Epithelial cell of proximal tubule (primary cell): ENCODE measurements at places on chromosomes 2 and 18. TPM values are rescaled to one million over a fixed set of nuclear protein-coding genes. Genes with fewer than 3 reads are reported as not detected.

DNA sequence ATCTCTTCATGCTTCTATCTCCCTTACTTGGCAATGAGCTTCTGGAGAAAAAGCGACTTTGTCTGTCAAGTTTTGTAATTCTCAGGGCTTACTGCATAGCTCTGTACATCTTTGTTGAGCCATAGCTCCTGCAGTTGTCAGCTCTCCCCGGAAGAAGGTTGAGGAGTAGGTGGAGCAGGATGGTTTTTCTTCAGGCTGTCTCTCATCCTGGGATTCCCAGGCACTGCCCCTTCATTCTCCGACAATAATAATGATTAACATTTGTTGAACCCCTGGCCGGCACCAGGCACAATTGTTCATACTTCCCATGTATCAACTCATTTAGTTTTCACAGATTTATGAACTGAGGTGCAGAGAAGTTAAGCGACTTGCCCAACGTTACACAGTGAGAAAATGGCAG, 23.5 kb upstream of the RHOB start:
- DNase-seq, result no peak

- no peak for DNase-seq
Observed at GRCh38 chr2:44974064-44974715, 32.7 kb downstream of the SIX3 start.

DNA sequence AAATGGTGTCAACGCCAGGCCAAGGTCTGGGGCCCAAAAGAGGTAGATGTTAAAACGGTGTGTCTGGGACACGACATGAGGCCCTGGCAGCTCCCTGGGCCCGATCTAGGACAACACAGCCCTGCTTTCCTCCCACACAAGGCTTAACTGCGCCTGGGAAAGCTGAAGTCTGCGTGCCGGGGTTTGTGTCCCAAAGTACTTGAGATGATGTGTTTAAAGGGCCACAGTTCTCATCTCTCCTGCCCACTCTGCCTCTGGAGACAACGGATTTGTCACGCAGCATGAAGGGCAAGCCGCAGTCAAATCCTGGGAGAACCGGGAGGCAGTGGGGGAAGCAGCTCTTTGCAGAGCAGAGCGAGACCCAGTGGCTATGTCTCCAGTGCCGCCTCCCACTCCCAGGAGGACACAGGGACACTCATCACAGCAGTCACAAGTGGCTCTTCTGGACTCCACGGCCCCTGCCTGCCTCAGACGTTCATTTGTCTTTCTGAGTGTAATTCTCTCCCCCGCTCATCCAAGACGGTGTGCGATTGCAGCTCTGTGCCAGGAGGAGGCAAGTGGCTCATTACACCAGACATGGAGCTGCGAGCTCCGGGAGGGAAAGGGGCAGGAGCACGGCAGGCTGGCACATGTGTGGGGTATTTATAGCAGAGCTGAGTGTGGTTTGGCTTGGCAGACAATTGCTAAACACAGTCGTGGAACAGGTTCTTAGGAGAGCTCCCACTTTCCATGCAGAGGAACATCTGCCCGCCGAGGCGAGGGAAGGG, 57.7 kb upstream of the SEMA4C start:
- DNase-seq, result no peak

DNA sequence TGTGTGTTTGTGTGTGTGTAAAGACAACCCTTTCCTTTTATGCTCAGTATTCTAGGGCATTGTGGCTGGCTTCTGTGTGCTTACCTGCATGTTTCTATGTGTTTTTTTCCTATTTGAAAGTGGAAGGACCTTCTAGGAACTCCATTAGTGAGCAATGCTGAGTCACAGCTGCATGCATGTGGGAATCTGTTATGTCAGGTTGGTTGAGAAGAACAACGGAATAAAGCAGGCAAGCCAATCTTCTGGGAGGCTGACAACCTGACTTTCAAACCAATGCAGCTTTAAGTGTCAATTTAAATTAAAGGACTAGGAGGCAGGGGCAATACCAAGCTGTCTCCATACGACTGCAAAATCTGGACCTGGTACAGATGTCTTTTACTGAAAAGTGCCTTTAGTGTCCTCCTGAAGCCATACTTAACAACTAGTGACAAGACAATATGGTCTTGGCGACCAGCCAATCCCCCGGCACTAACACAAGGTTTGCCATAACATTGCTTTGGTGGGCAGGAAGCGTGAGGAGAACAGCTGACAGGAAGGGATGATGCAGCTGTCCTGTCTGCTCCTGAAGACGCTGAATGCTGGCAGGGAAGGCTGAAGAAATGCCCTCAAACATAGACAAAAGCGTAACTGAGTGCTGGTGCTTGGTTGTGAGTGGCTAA, 514.7 kb upstream of the CDH7 start:
- DNase-seq, result peak; percentile 7

DNA sequence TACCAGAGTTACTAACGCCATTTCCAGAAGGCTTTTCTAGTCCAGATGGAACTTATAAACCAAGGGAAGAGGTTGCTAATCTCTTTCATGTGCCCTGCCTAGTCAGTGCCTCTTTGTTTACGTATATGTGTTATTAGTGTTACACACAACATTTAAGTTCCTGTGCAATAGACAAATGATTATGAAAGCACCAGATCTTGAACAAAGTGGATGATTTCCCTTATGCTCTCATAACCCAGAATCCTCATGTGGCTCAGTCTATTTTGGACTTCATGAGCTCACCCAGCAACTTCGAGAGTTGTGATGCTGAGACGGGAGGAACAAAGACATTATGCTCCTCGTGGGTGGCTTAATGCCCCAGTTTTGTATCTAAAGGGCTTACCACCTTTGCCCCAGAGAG, 214.4 kb upstream of the SP5 start:
- no peak for DNase-seq

DNA sequence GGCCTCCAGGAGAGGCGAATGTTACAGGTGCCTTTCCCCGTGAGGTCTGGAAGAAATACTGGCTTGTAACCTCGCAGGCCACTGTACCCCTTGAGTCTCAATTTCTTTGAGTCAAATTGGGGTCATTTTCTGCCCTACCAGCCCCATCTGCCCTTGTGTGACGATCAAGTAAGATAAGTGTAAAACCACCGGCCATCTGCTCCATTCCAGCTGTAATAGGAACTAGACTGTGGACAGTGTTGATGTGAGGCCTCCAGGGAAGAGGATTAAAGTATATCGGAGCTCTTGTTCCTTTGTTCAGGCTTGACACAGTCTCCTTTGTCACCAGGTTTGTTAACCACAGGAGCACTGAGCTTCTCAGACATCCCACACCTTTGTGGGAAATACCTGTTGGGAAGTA, 65.6 kb downstream of the MRPS9 start:
- DNase-seq, result no peak

DNA sequence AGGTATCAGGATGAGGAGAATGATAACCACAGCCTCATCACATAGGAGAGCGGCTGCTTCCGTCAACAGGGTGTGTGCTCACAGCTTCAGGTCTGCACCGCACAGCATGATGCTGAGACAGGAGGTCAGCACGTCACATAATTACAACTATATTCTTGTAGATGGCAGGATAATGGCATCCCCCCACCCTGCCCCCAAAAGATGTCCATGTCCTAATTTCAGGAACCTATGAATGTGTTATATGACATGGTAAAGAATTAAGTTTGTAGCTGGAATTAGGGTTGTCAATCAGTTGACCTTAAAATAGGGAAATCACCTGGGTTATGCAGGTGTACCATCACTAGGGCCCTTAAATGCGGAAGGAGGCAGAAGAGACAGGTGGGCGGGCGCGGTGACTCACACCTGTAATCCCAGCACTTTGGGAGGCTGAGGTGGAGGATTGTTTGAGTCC, 73.9 kb downstream of the ARL4C start:
- DNase-seq, result no peak

GRCh38 chr18:21444465-21445212, 155.9 kb downstream of the ESCO1 start:
- DNase-seq, result no peak

- no peak for DNase-seq
Observed at GRCh38 chr2:188380280-188380679, 88.6 kb downstream of the GULP1 start.

- no peak for DNase-seq
Observed at GRCh38 chr2:48364100-48364499, 165.9 kb upstream of the STON1 start.

DNA sequence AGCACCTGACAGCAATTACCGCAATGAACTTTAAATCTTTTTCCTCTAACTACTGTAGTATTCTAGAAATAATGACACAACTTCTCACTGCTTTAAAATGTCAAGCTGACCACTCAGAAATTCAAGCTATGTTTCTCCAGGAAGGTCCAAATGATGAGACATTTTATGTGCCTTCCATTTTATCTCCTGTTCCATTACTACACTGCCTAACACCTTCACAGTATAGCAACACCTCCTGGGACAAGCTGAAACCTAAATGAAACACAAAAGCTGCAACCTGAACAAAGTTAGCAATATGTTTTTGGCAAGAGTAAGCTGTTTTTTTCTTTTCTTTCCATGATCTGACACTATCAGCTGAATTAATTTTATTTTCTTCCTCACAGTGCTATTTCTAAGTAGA, 81.9 kb downstream of the IKZF2 start:
- no peak for DNase-seq

DNA sequence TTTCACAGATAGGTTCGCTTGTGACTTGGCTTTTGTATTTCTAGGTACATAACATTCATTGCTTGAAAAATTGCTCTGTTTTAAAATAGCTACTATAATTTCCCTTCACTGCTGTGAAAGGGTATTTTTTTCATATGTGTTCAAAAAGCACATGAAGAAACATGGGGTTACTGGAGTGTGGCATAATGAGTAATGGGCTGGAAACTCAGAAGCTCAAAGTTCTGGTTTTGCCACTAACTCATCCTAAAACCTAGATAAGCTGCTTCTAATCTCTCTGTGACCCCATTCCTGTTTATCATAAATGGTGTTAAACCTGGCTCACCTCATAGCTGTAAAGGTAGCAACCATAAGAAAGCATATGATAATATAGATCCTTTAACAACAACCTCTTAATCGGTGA, 319.3 kb downstream of the PTPRM start:
- DNase-seq, result no peak

DNA sequence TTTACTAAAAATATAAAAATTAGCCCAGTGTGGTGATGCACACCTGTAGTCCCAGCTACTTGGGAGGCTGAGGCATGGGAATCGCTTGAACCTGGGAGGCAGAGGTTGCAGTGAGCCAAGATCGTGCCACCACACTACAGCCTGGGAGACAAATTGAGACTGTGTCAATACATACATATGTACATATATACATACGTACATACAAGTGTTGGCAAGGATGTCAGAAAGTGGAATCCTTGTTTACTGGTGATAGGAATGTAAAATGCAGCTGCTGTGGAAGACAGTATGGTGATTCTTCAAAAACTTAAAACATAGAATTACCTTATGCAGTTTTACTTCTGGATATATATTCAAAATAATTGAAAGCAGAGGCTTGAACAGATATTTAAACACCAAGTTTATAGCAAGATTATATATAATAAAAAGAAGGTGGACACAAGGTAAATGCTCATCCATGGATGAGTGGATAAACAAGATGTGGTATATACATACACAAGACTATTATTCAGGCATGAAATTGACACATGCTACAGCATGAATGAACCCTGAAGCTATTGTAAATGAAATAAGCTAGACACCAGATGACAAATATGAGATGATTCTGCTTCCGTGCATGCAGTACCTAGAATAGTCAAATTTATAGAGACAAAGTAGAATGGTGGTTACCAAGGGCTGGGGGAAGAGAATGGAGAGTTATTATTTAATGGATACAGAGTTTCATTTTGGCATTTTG, 43.2 kb downstream of the CCDC138 start:
- DNase-seq, result no peak

GRCh38 chr2:106831816-106832569, 54.0 kb downstream of the ST6GAL2 start:
- DNase-seq, result no peak

- no peak for DNase-seq
Observed at GRCh38 chr18:76463872-76464271, 31.2 kb downstream of the ZNF516 start.

- no peak for DNase-seq
Observed at GRCh38 chr2:227834916-227835650, 21.4 kb downstream of the CCL20 start.

DNA sequence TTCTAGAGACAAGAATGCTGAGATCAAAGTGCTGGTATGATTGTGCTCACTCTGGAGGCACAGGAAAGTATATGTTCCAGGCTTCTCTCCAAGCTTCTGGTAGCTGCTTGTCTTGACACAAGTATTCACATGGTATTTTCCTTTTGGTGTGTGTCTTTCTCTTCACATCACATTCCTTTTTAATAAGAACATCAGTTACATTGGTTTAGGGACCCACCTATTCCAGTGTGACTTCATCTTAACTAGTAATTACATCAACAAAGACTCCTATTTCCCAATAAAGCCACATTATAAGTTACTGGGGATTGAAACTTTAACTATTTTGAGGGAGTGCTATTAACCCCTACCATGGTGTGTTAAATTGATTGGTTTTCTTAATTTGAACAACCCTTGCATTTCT, 119.1 kb downstream of the FSIP2 start:
- peak; percentile 64 for DNase-seq

- DNase-seq, result no peak
Observed at GRCh38 chr18:49193897-49194296, 243.1 kb upstream of the SMAD7 start.

GRCh38 chr2:46010925-46011490, 286.2 kb upstream of the EPAS1 start:
- DNase-seq, result no peak

DNA sequence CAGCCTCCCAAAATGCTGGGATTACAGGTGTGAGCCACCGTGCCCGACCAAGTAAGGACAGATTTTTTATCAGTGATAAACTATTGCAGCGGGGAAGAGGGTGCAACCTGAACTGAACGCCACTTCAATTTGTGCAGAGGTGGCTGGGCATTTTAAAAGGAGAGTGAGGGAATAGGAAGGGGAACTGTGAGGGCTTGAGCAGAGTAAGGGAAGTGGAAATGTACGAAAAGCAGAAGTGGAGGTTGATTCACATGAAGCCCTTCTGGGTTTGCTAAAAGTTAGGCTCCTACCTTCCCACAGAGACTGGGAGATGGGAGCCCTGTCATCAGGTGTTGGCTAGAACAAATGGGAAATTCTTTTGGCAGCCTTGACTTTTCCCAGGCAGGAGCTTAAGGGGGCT, 6.1 kb downstream of the STK11IP start:
- no peak for DNase-seq

- DNase-seq, result no peak
Observed at GRCh38 chr2:64995041-64995440, 5.8 kb downstream of the SLC1A4 start.

SATB2 gene
- 1.8 and 2.7 TPM in 2 replicates for total RNA-seq

DOK6 gene
- total RNA-seq, result 0.06 and 0.07 TPM in 2 replicates

ZEB2 gene
- total RNA-seq, result 4.1 and 6.3 TPM in 2 replicates

ABCG8 gene
- total RNA-seq, result not detected in 2 replicates

MRO gene
- not detected in 2 replicates for total RNA-seq

ASB18 gene
- total RNA-seq, result not detected in 2 replicates

SERPINB3 gene
- 0.12 TPM in 1 of 2 replicates, not detected in the other for total RNA-seq

CDH2 gene
- total RNA-seq, result 74.5 and 78.2 TPM in 2 replicates

NDC80 gene
- 35.1 and 45.1 TPM in 2 replicates for total RNA-seq

TGFBRAP1 gene
- 11.3 and 22.9 TPM in 2 replicates for total RNA-seq

AQP12A gene
- not detected in 2 replicates for total RNA-seq

VWC2L gene
- total RNA-seq, result not detected in 2 replicates

LBX2 gene
- total RNA-seq, result 1.3 and 1.7 TPM in 2 replicates

HES6 gene
- total RNA-seq, result 20.3 and 25.5 TPM in 2 replicates

CPLX4 gene
- not detected in 2 replicates for total RNA-seq

LAPTM4A gene
- total RNA-seq, result 127 and 128 TPM in 2 replicates

RIT2 gene
- total RNA-seq, result not detected in 2 replicates
